ENCODE measurements at places on chromosomes 4 and X.

DNA sequence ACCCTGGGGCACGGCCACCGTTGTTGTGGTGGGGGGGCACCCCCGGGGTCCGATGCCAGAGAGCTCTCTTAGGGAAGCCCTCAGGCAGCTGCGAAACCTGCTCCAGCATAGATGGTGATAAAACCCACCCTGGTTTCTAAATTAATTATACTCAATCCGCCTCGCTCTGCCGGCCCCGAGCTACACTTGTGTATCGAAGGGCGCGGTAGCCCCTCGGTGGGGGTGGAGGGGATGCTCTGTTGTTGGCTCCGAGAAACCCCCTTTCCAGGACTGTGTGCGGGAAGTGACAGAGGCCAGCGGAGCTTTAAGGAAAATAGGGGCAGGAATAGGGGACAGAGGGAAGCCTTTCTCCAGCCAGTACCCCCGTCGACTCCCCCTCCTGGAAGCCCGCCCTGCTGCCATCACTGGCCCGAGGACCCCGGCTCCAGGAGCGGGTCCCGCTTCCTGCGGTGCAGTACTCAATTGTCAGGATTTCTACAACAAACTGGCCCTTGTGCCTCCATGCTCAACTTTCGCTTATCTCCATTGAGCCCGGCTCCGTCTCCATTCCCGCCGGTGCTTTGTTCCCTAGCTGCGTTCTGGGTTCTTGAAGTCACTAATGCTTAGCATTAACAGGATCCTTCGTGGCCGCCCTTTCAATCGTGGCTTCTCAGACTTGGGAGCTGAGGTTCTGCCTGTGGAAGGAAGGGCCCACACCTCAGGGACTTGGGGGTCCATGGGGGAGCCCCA lies 408.2 kb downstream of the BCOR start:
- no peak for DNase-seq

- no peak for DNase-seq
These were observed 1.8 kb upstream of the EXOSC9 start for GRCh38 chr4:121799208-121799823.

DNA sequence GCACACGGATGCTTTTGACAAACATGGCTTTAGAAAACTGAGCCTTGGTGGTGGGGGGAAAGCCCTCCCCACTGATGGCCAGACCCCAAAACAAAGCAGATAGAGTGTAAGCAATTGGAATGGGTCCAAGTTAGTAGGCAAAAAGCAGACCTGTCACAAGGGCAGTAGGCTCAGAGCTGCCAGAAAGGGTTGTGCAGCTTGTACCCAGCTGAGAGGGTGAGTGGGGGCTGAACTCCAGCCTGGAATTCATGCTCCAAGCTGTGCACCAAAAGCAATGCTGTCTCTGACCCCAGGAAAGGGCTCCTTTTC lies 101.1 kb upstream of the TEX13D start:
- DNase-seq: no peak

GRCh38 chr4:155908187-155909139 lies 5.0 kb downstream of the TDO2 start:
- no peak for DNase-seq

GRCh38 chr4:86118711-86119110 lies 241.1 kb downstream of the MAPK10 start:
- DNase-seq: no peak

GRCh38 chrX:20112022-20112774 lies 4.5 kb downstream of the MAP7D2 start:
- DNase-seq: no peak

- no peak for DNase-seq
These were observed 506.9 kb downstream of the MAGEB5 start for GRCh38 chrX:26722666-26723428.

GRCh38 chr4:81405900-81406401 lies 65.8 kb downstream of the RASGEF1B start:
- DNase-seq: peak; percentile 22

- no peak for DNase-seq
These were observed 84.7 kb downstream of the HPRT1 start for GRCh38 chrX:134544513-134545151.

GRCh38 chr4:108018884-108019187 lies 29.1 kb downstream of the HADH start:
- DNase-seq: no peak

GRCh38 chrX:100931925-100932285 lies 3.2 kb upstream of the XKRX start:
- DNase-seq: no peak

DNA sequence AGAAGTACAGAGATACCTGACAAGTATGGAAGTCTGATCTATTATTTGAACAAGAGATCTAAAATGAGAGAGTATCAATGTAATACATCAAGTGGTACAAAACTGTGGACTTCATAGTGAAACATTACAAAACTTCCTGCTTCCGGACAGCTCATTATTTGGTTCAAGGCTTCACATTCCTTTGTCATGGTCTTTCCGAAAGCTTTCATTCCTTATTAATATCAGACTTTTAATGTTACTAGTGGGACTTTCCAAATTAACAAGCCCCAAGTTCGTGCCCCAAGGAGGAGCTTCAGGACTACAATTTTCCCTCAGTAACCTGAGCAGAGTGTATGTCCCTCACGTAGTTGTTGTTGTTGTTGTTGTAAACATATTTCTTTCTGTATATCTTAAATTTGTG lies 1.2 kb downstream of the CHIC2 start:
- no peak for DNase-seq

DNA sequence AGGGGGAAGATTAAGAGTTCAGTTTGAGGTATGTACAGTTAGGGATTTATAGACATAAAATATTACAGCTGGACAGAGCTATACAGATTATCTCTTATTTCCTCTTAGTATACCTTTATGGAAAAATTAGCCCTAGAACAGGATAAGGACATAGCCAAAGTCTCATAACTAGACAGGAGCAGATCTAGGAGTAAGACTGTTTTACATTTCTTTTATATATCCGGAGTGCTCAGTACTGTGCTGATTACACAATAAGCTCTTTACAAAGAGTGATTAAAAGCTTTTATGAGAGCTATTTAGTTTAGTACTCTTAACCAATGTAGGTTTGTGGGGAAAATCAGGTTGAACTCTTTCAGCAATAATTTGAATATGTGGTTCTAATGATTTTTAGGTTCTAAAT lies 105.8 kb downstream of the TBX22 start:
- no peak for DNase-seq
